T-helper 17 cell (primary cell): ENCODE measurements at places on chromosomes 3 and 15. TPM values are rescaled to one million over a fixed set of nuclear protein-coding genes. Genes with fewer than 3 reads are reported as not detected.

The RTP1 gene
- total RNA-seq: not detected

The CFAP161 gene
- not detected for total RNA-seq

The ATP10A gene
- total RNA-seq: 28.6 TPM

The POPDC2 gene
- total RNA-seq: 4.3 TPM

The CKMT1A gene
- total RNA-seq: not detected

The GP5 gene
- 6.1 TPM for total RNA-seq

The CPNE9 gene
- not detected for total RNA-seq

The GOLGA6L7 gene
- total RNA-seq: not detected

The ASB14 gene
- total RNA-seq: not detected

The B3GALNT1 gene
- total RNA-seq: 1.4 TPM

The LRRC2 gene
- 0.42 TPM for total RNA-seq
